T-cell (primary cell): ENCODE measurements at places on chromosomes 6 and 20.

DNA sequence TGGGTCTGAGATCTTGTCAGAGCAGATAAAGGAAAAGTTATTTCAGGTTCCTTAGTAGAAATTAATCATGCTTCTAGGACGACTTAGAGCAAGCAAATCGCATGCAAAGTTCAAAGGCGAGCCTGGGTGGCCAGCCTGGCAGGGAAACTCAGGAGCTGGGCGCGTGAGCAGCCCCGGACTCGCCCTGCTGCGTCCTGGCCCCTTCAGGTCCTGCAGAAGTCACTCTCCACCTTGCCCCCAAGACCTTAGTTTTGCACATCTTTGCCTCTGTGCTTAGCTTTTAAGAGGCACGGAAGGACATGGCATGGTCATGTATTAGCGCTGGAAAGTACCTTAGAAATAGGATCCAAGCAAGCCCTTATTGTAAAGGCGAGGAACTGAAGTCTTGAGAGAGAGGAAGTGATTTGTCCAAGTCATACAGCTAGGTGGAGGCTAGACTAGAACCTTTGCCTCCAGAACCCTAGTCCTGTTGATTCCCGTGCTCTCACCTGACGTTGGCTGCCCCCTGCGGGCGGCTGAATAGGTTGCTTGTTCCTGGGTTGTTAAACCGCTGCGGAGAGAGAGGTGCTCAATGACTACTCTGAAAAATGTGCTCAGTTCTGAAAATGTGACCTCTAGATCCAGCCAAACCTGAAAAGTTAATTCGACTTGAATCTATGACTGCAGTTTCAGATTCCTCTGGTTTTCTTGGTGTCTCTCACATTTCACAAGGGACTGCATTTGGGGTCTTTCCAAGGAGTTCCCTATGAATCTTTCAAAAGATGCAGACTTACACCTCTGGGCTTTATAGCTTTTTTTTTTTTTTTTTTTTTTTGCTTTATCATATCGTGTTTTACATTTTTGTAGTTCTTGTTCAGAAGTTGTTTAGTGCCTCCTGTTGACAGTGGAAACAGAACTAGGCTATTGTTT, 2.7 kb downstream of the MYB start:
- DNase-seq = peak; percentile 75

DNA sequence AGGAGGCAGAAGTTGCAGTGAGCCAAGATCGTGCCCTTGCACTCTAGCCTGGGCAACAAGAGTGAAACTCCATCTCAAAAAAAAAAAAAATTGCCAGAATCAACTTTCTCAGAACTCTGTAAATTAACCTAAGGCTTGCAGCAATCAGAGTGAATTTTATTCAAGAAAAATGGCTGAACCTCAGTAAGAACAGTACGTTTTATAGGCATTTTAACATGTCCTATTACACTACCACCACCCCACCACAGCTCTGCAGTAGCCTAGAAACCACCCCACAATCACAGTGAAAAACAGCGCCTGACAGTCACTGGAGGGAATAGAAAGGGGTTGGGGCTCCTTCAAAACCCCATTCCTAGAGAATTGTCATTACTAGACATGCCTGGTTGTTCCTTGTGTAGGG, 16.4 kb upstream of the BTN1A1 start:
- DNase-seq = no peak

DNA sequence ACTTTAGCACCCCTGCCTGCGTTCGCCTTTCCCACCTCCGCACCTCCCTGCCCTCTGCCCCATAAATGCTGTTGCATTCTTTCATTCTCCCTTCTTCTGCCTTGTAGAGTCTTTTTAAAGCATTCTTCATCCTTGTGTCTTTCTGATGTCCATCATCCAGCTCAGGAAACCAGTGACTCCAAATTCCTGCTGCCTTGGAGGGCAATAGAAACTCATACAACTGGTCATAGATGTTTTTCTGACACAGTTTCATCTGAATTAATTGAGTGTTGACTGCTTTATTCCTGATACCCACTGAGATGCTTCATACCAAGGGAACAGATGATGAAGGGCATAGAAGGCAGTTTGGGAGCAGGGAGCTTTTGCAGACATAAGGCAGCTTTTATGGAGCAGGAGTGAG, 19.6 kb downstream of the PLEKHG1 start:
- no peak for DNase-seq

DNA sequence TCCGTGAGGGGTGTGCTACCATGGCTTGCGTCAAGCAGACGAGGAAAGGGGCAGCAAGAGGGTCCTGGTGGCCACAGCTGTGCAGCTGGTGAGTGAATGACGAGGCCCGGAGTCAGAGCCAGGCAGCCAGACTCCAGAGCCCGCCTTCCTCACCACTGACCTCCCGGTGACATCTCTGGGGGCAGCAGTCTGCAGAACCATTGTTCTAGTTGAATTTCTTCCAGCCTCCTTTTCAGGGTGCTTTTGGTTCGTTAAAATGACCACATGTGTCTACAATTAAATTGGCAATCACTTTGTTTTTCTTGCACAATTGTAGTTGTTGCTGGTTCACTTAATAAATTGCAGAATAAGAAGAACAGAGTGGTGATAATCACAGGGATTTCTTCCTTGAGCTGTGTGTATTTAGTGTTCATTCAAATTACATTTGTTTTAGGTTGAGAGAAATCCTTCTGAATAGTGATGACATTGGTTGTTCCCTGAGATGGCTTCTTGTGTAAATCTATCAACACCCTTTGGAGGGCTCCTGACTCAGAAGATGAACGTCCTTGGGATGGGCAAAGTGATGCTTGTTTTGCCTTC, 96.4 kb downstream of the TULP4 start:
- DNase-seq = no peak

DNA sequence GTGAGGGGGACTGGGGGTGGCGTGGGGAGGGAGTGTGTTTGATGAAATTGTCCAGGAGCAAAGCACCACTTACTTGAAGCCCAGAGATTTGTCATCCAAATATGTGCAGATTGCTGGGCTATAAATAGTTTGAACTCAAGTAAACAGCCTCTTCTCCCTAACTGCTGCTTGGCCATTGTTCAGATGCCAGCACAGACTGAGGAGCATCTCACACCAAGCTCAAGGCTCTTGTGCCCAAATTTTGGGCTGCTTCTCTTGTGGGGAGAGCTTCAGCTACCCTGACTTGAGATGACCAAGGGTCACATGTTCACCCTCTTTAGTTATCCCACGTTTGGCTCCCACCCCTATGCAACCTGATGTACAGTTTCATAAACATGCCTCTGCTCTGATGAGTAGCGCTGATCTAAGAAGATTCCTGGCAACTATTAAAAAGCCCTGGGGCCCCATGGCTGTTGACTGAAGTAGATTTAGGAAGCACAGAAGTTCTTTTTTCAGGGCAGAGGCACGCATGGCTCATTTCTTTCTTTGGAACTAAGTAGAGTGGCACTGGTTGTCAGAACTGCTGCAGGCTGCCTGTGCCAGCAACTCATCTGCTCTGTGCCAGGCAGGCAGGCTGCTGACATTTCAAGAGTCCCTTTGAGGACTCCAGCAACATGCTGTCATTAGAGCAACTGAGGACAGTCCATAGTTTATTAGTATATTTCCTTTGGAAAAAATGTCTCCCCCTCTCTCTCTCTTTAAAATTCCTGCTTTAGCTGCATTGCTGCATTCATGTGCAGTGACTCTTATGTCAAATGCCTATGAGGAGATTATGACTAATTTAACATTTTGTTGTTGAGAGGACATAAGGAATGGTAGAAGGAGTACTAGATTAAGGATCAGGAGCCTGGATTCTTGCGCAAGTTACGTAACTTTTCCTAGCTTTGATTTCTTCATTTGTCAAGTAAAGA, 9.6 kb upstream of the PKIG start:
- DNase-seq = no peak

DNA sequence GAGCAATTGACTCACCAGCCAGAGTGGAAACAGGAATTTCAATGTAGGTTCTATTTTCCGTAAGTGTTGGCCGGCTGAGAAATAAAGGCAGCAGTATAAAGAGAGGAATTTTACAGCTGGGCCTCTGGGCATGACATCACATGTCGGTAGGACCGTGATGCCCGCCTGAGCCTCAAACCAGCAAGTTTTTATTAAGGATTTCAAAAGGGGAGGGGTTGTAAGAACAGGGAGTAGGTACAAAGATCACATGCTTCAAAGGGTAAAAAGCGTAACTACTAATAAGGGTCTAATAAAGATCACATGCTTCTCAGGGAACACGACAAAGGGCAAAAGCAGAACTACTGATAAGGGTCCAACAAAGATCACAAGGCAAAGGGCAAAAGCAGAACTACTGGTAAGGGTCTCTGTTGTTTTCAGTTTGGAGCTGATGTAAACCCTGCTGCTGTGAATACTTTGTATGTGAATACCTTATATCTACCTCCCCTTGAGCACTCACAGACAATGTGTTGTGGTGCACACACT, 9.0 kb upstream of the TULP4 start:
- DNase-seq = no peak

GRCh38 chr6:12200761-12201160, 89.4 kb upstream of the EDN1 start:
- no peak for DNase-seq

GRCh38 chr20:18507218-18508191, at the start of gene SEC23B:
Gene SEC23B (plus strand): TSS chr20:18507940. CDS start chr20:18510836, 2,896 bp downstream.
- DNase-seq = peak; percentile 99

DNA sequence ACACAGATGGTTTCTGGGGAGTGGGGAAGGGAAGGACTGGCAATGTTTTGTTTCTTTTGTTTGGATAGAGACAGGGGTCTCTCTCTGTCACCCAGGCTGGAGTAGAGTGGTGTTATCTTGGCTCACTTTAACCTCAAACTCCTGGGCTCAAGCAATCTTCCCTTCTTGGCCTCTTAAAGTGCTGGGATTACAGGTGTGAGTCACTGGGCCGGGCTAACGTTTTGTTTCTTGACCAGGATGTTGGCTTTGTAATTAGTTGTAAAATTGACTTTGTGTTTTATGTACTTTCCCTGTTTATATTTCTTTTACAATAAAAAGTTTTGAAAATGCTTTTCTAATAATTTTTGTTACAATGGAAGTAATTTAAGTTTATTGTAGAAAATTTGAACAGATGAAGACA, 10.9 kb downstream of the SPATS1 start:
- no peak for DNase-seq

GRCh38 chr20:38630727-38631126, 29.1 kb downstream of the ARHGAP40 start:
- no peak for DNase-seq

GRCh38 chr6:10957414-10957886, 70.6 kb downstream of the SYCP2L start:
- DNase-seq = no peak

- DNase-seq = no peak
These were observed 64.1 kb downstream of the FAM50B start for GRCh38 chr6:3913077-3913957.
